ENCODE measurements at places on chromosomes 5 and 9. TPM values are rescaled to one million over a fixed set of nuclear protein-coding genes. Genes with fewer than 3 reads are reported as not detected.

The SCGB3A2 gene
- total RNA-seq = not detected

GRCh38 chr5:6734781-6735180 is 21.5 kb downstream of the TENT4A start:
- H3K36me3 ChIP-seq = peaks cover 34% of the 10 kb centered on the region
- peak overlapping the region; percentile 73 for H3K27ac ChIP-seq
- peak overlapping the region; percentile 18 for H3K4me3 ChIP-seq
- H3K27me3 ChIP-seq = no peaks in the 10 kb centered on the region
- peaks cover 62% of the 10 kb centered on the region for H3K4me1 ChIP-seq
- no peak for DNase-seq

The TRAF1 gene
- total RNA-seq = 97.1 TPM

DNA sequence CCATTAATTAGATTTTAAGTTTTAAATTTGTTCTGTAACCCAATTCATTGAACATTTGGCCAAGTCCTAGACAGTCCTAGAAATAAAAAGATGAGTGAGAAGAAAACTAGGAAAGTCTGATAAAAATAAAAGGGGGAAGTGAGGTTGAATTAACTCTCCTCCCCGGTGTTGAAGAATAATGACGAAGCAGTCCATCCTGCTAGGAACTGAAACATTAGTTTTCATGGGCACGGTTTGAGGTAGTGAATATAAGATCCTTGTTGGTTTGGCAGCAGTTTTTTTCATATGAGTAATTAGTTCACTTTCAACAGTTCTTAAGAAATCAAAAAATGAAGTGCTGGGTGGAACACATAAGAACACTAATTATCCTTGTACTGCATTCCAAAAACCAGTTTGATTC is 103.1 kb downstream of the MTREX start:
- peaks cover 28% of the 10 kb centered on the region for H3K36me3 ChIP-seq
- no peaks in the 10 kb centered on the region for H3K27me3 ChIP-seq
- no peak for DNase-seq
- H3K4me3 ChIP-seq = no peak overlapping the region

The SWI5 gene
- 12.3 TPM for total RNA-seq

- no peaks in the 10 kb centered on the region for H3K4me1 ChIP-seq
- H3K36me3 ChIP-seq = no peaks in the 10 kb centered on the region
- no peak overlapping the region for H3K27ac ChIP-seq
- H3K4me3 ChIP-seq = no peak overlapping the region
- DNase-seq = no peak
- H3K27me3 ChIP-seq = peaks cover 11% of the 10 kb centered on the region
Observed at GRCh38 chr9:69940674-69941073, 103.0 kb upstream of the MAMDC2 start.

Data from activated naive CD8-positive, alpha-beta T cell treated with anti-CD3 and anti-CD28 coated beads, Interleukin-2, amount 10 ng/mL, durations not matched to agents 7 days and 5 days (primary cell).